MCF 10A (cell line): ENCODE measurements at places on chromosomes 4 and X. TPM values are rescaled to one million over a fixed set of nuclear protein-coding genes. Genes with fewer than 3 reads are reported as not detected.

The IGSF1 gene
- not detected in 2 replicates for total RNA-seq

The SCRG1 gene
- not detected in 2 replicates for total RNA-seq

The TCP11X2 gene
- total RNA-seq = not detected in 2 replicates

The PLAC1 gene
- 0.83 and 0.91 TPM in 2 replicates for total RNA-seq

The ZFYVE28 gene
- 1.6 and 2.5 TPM in 2 replicates for total RNA-seq

The CD38 gene
- not detected in 2 replicates for total RNA-seq

The CFAP47 gene
- not detected in 2 replicates for total RNA-seq

The HERC3 gene
- 34.9 and 64.0 TPM in 2 replicates for total RNA-seq

The MECP2 gene
- 46.9 and 47.2 TPM in 2 replicates for total RNA-seq

The UGT2B10 gene
- total RNA-seq = not detected in 2 replicates

The AMOT gene
- total RNA-seq = 0.09 TPM in 1 of 2 replicates, not detected in the other

DNA sequence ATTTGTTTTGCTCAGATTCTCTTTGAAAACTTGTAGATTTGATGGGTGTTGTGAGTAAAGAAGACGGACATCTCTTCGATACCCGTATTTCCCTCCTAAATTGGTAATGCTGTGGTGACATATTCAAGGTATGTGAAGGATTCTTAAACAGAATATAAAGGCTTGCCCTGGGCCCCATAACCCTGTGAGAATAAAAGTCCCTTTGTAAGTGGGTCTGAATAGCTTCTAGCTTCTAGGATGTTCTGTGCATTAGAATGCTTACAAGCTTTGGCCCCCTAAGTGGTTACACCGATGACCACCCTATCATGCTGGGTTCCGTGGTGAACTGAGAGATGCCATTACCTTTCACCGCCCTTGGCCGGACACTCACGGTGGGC is 574 bp upstream of the MOB1B start:
- peak overlapping the region; percentile 85 for H3K4me3 ChIP-seq
- no peaks in the 10 kb centered on the region for H3K36me3 ChIP-seq
- H3K27me3 ChIP-seq = no peaks in the 10 kb centered on the region

DNA sequence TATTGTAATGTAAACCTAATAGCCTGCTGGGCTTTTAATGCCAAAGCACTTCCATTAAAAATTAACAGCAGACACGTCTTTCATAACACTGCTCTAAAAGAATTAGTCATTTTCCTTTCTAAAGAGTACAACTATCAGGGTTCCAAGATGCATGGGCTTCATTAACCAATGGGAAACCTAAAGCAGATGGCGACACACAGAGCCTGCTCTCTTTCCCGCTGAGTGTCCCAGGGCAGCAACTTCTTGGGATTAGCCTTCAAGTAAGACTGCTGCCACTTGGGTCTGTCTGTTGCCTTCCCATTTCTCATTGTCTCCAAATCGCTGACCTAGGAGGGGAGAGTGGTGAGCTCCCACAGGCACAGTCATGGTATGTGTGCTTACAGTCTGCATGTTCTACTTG is 14.0 kb upstream of the PHKA2 start:
- H3K27me3 ChIP-seq = no peaks in the 10 kb centered on the region
- H3K4me1 ChIP-seq = peaks cover 7% of the 10 kb centered on the region
- peaks cover 6% of the 10 kb centered on the region for H3K36me3 ChIP-seq

- peaks cover 6% of the 10 kb centered on the region for H3K36me3 ChIP-seq
- no peak overlapping the region for H3K27ac ChIP-seq
- no peaks in the 10 kb centered on the region for H3K27me3 ChIP-seq
- peak; percentile 13 for DNase-seq
- H3K4me1 ChIP-seq = peaks cover 34% of the 10 kb centered on the region
These were observed 64.5 kb downstream of the STX18 start for GRCh38 chr4:4477391-4477790.

DNA sequence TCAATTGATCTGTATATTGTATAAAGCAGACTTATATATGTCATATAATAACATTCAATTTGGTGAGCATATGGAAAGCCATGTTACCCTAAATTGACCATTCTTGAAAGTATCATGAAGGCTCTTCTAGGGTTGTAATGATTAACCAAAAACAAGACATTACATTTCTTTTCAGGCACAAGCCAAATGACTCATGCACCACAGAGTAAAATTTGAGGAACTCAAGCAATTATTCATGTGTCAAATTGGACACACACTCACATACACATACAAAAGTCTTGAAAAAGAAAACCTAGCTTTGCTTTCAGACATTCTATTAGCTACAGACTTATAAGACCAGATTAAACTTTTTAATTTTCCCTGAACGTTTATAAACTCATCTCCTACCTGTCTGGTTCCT is 146.5 kb upstream of the PCDH18 start:
- H3K4me3 ChIP-seq = no peak overlapping the region
- H3K27me3 ChIP-seq = no peaks in the 10 kb centered on the region
- DNase-seq = peak; percentile 11
- H3K4me1 ChIP-seq = peaks cover 3% of the 10 kb centered on the region

DNA sequence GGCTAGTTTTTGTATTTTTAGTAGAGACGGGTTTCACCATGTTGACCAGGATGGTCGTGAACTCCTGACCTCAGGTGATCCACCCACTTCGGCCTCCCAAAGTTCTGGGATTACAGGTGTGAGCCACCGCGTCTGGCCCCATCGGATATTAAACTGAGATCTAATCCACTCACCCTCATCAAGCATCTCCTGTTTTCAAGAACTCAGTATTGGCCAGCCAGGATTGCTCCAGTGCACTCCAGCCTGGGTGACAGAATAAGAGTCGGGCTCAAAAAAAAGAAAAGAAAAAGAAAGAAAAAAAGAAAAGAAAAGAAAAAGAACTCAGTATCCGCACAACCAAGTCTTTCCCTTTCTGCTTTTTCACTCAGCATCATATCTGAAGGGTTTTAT is 167.6 kb downstream of the OR13H1 start:
- H3K27ac ChIP-seq = no peak overlapping the region
- no peak for DNase-seq
- H3K27me3 ChIP-seq = peaks cover 26% of the 10 kb centered on the region
- peak overlapping the region; percentile 67 for H3K4me3 ChIP-seq
- no peaks in the 10 kb centered on the region for H3K36me3 ChIP-seq

DNA sequence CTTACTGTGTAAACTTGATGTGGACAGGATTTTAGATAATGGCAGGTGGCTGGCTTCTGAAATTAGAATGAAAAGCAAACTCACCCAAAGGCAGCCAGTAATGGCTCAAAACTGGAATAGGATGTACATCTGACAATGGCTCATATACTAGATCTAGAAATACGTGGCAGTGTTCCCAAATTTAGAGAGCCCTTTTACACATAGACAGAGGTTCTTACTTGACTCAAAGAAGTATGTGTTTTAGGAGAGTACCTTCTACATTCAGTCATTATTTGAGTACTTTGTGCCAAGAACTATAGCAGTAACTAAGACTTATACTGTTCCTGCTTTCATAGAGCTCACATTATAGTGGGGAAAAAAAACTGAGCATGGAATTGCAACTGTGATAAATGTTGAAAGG is 48.0 kb downstream of the UBE2K start:
- no peak overlapping the region for H3K4me3 ChIP-seq
- peaks cover 6% of the 10 kb centered on the region for H3K4me1 ChIP-seq
- peak overlapping the region; percentile 2 for H3K27ac ChIP-seq
- peaks cover 43% of the 10 kb centered on the region for H3K36me3 ChIP-seq

DNA sequence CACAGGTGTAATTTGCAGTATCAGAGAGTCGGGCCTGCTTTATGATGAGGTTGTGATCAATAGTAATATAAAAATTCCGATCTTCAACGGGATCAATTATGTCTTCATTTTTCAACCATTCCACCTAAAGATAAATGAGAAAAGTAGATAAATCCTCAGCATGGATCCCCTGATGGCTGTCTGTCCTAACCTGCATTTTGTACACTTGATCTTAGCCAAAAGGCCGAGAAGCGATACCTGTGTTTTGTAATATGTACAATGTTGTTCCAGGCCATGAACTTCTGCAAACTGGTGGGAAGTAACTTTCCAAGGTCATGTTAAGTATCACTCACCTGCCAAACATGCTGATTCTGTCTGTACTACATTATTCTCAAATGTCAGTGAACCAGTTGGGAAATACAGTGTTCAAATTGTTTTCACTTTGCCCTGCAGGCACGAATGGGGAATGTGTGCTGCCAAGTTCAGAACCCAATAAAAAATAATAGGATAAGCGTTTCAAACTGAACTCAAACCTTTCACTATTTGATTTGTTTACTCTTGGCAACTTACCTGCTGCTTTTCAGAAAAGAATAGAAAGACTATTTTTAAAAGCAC is 298.1 kb downstream of the UNC5C start:
- H3K27ac ChIP-seq = no peak overlapping the region
- H3K27me3 ChIP-seq = no peaks in the 10 kb centered on the region

- DNase-seq = no peak
- H3K27ac ChIP-seq = no peak overlapping the region
- H3K4me3 ChIP-seq = no peak overlapping the region
- H3K36me3 ChIP-seq = no peaks in the 10 kb centered on the region
These were observed 481.8 kb downstream of the FGF13 start for GRCh38 chrX:138229718-138230117.

DNA sequence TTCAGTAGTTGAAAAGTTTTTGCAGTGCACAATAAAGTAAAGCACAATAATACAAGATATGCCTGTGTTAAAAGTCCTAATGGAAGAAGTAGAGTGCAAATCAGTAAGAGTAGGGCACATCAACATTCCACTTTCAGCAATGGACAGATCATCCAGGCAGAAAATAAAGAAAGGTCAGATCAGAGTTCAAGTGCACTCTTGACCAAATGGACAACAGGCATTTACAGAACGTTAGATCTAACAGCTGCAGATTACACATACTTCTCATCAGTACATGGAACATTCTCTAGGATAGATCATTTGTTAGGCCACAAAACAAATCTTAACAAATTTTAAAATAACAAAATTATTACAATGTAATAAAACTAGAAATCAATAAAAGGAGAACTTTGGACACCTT is 1373.5 kb upstream of the PABPC4L start:
- no peaks in the 10 kb centered on the region for H3K27me3 ChIP-seq
- no peak overlapping the region for H3K27ac ChIP-seq
- no peaks in the 10 kb centered on the region for H3K4me1 ChIP-seq
- no peak for DNase-seq
- no peaks in the 10 kb centered on the region for H3K36me3 ChIP-seq

GRCh38 chr4:20017777-20018115 is 234.0 kb upstream of the SLIT2 start:
- no peaks in the 10 kb centered on the region for H3K4me1 ChIP-seq
- no peak for DNase-seq
- H3K27ac ChIP-seq = no peak overlapping the region
- H3K4me3 ChIP-seq = no peak overlapping the region
- H3K27me3 ChIP-seq = no peaks in the 10 kb centered on the region
- H3K36me3 ChIP-seq = no peaks in the 10 kb centered on the region

DNA sequence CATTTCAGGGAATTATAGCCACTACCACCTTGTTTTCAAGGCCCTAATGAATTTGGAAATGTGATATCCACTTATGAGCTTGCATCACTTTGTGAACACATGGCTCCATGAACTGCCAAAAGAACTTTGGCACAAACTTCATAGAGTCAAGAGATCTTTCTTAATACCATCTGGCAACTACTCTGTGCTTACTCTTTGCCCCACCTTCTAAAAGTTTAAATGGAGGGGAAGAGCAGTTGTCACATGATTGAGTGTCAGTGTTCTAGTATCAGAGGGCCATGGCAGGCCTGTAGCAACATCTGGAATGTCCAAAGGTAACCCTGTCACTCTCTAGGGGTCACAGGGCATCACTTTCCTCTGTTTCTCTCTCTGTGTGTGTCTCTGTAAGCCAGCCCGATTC is 2.6 kb upstream of the ADH1B start:
- H3K4me1 ChIP-seq = peaks cover 29% of the 10 kb centered on the region
- H3K27ac ChIP-seq = peak overlapping the region; percentile 96
- peak overlapping the region; percentile 28 for H3K4me3 ChIP-seq
- H3K36me3 ChIP-seq = peaks cover 16% of the 10 kb centered on the region
- H3K27me3 ChIP-seq = no peaks in the 10 kb centered on the region

DNA sequence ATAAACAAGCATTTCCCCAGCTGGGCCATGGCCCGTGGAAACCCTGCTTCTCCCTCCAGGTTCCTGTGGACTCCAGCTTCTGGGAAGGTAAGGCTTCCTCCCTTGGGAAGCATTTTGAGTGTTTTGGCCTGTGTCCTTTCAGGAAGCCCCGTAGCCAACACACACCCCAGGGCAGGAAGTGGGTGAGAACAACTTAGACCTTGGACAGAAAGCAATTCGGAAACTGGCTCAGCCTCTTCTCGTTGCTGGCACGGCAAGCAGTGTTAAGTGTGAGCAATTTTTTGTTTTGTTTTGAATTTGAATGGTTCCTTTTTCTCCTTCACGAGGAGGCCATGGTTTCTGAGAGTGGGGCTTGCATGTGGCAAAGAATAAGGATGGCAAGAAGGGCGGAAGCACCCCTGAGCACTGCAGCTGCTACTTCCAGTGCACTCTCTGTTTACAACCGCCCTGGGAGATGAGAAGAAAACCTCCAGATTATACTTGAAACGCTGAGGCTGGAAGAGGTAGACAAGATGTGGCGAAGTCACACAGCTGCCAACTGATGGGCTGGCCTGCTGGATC is 14.1 kb upstream of the CYTL1 start:
- no peak overlapping the region for H3K4me3 ChIP-seq
- H3K36me3 ChIP-seq = no peaks in the 10 kb centered on the region
- DNase-seq = no peak
- peaks cover 13% of the 10 kb centered on the region for H3K27me3 ChIP-seq
- peaks cover 15% of the 10 kb centered on the region for H3K4me1 ChIP-seq

DNA sequence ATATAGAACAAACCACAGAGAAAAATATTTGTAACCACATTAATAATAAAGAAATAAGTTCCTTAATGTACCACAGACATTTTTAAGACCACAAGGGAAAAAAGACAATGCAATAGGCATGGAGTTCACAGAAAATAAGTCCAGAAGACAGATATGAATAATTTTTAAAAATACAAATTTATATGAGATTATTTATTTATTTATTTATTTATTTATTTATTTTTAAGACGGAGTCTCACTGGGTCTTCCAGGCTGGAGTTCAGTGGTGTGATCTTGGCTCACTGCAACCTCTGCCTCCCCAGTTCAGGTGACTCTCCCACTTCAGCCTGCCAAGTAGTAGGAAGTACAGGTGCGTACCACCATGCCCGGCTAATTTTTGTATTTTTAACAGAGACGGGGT is 53.7 kb downstream of the THAP9 start:
- H3K4me1 ChIP-seq = peaks cover under 1% of the 10 kb centered on the region
- no peak for DNase-seq
- no peaks in the 10 kb centered on the region for H3K27me3 ChIP-seq
- H3K36me3 ChIP-seq = peaks cover 13% of the 10 kb centered on the region
- H3K27ac ChIP-seq = no peak overlapping the region

DNA sequence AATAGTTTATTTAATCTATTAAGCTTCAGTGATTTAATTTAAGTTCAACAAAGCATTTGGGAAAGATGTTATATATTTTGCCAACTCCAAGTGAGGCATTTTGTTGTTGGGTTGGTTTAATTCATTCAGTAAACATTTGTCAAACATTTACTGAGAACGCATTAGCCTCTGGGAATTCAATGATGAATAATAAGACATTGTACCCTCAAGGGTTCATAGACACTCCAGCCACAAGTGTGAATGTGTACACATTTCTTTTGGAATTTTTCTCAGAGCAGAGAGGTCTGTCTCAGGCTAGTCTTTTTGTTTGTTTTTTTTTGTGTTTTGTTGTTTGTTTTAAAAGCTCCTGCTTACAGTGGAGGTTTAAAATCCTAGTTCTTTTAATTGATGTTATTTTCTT is 203.9 kb downstream of the SOWAHB start:
- no peak overlapping the region for H3K27ac ChIP-seq
- peaks cover 27% of the 10 kb centered on the region for H3K4me1 ChIP-seq
- DNase-seq = no peak
- H3K27me3 ChIP-seq = no peaks in the 10 kb centered on the region

GRCh38 chr4:176910646-176911045 is 117.9 kb upstream of the VEGFC start:
- H3K4me3 ChIP-seq = no peak overlapping the region
- no peak overlapping the region for H3K27ac ChIP-seq
- H3K36me3 ChIP-seq = no peaks in the 10 kb centered on the region
- no peaks in the 10 kb centered on the region for H3K27me3 ChIP-seq
